Naive B cell (primary cell): ENCODE measurements at places on chromosomes 7 and 10. TPM values are rescaled to one million over a fixed set of nuclear protein-coding genes. Genes with fewer than 3 reads are reported as not detected.

DNA sequence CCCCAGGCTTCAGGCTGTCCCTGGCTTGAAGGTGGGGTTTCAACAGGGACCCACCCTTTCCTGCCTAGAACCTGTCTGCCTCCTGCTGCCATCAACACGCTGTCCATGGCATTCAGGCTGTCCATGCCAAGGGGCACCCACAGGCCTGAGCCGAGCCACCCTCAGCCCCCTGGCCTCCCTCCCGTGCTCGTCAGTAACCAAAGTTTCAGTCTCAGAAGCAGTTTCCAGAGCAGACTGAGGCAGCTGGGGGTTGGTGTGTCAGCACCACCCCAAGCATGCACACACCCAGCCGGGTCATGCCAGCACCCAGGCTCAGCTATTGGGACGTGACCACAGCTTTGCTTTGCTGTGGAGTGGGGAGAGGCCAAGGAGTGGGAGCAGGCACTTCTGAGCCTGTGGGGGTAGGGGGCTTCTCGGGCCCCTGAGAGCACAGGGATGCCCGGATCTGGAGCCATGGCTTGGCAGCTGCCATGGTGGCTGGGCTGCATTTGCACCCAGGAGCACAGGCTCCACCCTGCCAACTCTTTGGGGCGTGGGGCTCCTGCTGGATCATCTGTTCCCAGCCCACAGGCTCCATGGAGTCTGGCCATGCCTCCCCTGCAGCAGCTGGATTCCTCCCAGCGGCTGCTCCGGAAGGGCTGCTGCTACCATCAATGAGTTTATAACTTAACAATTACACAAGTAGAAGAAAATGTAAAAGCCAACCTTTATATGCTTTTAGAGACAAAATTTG is 314.5 kb upstream of the SEMA3C start:
- DNase-seq, result no peak

- no peak for DNase-seq
Observed at GRCh38 chr10:78314651-78315050, 281.0 kb downstream of the RPS24 start.

DNA sequence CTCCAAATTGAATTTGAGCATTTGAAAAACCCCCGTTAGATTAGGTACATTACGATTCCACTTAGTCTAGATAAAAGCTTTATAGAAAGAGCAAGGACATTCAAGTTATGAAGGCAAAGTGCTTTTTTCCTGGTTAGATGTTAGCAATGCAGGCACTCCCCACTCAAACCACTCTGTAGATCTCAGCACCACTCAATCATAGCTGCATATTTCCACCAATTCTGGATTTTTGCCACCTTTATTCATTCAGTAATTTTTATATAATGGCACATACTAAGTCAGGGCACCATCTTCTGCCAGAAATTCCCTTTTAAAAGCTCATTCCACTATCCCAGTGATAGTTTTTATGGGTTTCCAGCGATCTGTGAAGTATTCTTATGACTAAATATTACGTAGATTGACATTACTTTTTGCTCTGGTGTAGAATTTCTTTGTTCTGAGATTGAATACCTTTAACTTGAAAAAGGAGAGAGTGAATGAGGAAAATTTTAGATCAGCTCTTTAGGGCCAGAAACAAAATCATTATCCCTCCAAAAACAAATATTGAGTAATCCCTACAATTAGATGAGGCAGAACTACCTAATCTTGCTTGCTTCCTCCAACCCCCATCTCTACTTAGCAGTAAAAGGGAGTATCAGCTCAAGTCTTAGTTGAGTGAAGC is 51.6 kb downstream of the RNLS start:
- DNase-seq, result no peak

DNA sequence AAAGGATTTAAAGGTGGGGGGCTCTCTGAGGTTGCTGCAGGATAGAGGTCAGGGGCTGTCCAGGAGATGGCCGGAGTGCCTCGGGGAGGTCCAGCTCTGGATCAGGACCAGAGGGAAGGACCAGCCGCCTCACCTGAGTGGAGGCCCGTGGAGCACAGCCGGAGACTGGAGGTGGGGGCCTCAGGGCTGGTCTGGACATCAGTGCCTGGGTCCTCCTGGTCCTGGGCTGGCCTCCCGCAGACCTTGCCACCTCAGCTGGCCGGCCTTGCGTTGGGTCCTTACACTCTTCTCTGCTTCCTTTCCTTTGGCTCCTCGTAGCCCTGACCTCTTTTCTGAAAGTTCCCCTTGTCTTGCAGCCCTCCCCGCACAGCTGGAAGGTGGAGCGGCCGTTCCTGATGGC is 2.0 kb downstream of the SUN1 start:
- no peak for DNase-seq

- no peak for DNase-seq
Observed at GRCh38 chr10:78575400-78575799, 493.4 kb upstream of the ZMIZ1 start.

- no peak for DNase-seq
Observed at GRCh38 chr10:73758704-73759511, 14.7 kb downstream of the SEC24C start.

DNA sequence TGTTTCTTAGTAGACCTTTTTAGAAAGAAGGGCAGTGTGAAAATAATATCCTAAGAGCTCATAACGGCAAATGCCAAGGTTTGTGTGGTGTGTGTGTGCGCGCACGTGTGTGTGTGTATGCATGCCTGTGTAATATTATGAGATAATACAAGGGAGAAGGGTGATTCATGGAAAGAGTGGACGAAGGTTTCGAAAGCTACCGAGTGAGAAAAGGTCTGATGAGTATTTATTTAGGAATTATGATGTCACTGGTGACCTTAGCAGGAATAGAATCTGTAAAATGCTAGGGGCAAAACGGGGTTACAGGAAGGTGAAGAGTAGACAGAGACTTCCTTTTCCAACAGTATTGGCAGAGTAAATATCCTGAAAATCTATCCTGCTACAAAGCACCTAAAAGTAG is 107.3 kb downstream of the AHR start:
- DNase-seq, result no peak

DNA sequence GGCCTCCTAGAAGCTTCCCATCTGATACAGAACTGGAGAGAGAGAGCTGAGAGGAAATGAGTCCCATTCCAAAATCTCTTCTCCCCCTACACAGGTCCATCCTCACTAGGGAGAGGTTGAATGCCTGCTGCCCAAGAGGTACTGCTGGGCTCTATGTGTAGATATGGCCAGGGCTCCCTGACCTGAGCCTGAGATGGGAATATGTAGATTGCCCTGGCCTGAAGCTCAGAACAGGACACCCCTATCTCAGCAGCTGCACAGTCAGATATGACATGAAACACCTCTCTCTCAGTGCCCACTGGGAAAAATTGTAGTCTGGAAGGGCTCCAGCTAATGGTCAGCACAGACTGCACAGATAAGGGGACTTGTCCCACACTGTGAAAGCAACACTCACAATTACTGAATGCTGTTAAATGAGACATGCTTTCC is 3.1 kb upstream of the IFIT1B start:
- DNase-seq, result no peak

DNA sequence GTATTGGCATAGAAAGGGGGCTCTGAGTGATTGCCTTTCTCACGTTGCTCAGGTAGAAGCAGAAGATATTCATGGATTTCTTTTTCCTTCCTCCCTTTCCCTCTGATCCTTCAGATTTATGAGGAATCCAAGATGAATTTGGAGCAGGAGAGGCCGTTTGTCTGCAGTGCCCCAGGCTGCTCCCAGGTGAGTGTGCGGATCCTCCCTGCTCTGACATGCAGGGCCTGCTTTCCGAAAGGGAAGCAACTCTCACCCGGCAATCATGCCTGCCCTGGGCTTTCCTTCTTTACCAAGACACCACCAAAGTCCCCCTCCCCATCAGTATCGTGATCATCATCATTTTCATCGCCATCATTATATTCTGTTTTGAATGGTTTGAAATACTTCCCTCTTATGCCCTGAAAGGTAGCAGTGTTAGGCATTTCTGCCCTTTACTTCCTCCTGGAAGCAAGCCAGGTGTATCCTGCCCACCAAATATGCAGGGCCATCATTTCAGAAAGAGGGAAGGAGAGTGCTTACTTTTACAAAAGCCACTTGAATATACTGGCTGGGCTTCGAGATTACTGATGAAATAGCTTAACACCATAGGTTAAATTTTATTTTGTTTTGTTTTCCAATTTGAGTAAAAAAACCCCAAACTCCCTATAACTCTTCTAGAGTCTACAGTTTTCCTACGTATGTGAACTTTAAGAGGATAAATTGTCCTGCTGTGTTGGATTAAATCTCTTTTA is 75.9 kb downstream of the CREB5 start:
- no peak for DNase-seq

DNA sequence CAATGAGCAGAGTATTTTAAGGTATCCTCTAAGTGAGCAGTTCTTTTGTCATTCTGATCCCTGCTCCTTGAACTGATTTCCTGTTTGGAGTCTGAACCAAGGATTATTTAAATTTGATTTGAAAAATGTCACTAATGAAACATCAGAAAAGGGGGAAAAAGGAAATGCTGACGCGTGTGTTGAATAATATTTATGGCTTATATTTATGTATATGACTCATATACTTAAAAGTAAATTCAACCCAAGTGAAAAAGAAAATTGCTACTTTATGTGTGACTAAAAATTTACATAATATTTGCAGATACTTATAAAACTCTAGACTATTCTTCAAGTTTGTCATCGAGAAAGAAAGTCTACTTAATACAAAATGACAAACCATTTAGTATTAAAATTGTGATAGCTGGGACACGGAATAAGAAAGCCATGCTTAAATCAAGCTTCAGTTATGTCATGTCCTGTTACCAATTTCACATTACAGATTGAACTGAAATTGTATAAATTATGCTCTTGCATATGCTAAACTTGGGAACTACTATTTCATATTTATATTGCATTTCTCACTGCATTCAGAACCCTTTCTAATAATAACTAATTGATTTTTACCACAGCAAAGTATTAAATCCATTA is 649.9 kb downstream of the MAGI2 start:
- DNase-seq, result no peak

DNA sequence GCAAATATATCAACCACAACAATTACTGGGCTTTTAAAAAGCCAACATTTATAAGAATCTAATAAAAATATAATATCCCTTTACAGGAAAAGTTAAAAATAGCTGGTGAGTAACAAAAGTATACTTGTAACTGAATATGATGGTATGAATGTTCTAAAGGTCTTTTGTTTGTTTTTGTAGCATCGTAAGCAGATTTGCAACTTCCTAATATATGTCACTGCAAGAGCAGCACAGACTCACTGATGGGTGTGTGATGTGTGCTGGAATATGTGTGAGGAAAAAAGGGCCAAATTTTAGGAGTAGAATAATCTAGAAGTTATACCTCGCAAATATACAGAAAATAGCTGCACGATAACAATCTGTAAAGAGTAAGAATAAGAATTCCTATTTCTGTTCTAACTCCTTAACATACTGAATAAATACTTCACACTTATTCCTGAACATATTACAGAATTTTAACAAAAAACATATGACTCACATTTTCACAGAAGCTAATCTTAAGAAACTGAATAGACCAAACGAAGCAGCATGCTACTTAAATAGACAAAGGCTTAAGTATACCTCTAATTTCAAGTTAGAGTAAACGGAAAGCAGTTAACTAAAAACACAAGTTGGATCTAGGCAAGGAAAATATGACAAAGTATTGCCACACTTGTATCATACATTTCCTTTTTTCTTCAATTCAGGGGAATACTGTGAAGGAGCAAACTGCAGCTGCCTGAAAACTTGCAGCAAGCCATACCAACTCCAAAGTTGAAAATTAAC is 9.6 kb downstream of the ETV1 start:
- no peak for DNase-seq

GRCh38 chr10:131065673-131066305 is 245.7 kb downstream of the TCERG1L start:
- no peak for DNase-seq

DNA sequence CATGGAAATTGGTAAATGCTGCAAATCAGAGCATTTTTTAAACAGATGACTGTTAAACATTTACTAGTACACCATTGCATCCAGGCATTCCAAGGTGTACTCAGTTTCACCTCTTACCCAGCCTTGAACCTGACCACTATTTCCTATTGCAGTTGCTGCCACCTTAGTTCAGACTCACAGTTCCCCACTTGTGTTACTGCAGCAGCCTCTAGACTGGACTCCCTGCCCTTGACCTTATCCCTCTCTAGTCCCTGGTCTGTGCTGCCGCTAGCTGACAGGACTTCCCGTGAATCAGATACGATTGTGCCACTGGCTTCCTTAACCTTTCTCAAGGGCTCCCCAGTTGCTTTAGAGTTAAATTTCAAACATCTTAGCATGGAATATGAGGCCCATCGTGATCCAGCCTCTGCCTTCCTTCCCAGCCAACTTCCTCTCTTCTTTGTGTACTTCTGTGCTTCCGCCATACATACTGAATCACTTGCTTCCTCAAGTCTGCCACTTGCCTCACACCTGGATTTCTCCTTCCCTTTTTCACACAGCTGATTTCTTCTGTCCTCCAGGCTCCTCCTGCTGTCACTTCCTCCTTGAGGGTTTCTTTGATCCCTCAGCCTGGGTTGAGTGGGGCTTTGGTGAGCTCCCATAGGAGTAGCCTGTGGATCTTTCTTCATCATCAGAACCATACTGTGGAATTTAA is 118.7 kb upstream of the GJD4 start:
- DNase-seq, result no peak

- no peak for DNase-seq
Observed at GRCh38 chr7:75573477-75574019, 81.4 kb downstream of the SPDYE5 start.

DNA sequence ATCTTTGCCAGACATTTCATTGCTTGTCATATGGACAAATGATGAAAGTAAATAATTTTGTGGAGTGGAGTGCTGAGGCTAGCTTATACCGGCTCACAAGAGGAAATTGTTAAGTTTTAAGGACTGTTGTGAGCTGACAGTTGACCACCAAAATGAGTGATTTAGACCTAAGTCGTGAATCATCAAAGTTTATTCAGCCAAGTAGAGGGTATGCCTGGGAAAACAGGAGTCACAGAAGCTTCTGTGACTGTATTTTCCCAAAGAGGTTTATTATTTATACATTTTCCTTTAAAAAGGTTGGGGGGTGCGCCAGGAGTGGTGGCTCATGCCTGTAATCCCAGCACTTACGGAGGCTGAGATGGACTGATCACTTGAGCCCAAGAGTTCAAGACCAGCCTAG is 21.8 kb downstream of the MRPS24 start:
- DNase-seq, result no peak

DNA sequence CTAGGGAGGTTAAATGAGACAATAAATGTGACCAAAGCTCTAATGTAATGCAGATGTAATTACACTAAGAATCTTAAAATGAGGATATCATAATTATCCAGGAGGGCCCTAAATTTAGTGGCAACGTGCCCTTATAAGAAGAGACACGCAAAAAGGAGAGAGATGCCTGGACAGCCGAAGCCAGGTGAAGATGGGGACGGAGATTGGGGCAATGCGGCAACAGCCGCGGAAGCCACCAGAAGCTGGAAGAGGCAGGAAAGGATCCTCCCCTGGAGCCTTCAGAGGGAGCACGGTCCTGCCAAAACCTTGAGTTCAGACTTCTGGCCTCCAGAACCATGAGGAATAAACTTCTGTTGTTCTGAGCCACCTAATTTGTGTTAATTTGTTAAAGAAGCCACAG is 25.3 kb upstream of the C10orf71 start:
- no peak for DNase-seq

Gene DNAJC12
- not detected for polyA plus RNA-seq

Gene CALCR
- not detected for polyA plus RNA-seq

Gene ELOVL3
- not detected for polyA plus RNA-seq

Gene PKD2L1
- 0.25 TPM for polyA plus RNA-seq

Gene TMEM225B
- polyA plus RNA-seq, result 1.2 TPM

Gene GPR37
- polyA plus RNA-seq, result not detected

Gene PRLHR
- polyA plus RNA-seq, result not detected

Gene PLPP4
- polyA plus RNA-seq, result not detected

Gene HOXA10
- not detected for polyA plus RNA-seq
